Mesenteric fat pad (tissue), 1 donor: ENCODE measurements at places on chromosomes 4 and X. TPM values are rescaled to one million over a fixed set of nuclear protein-coding genes. Genes with fewer than 3 reads are reported as not detected.

The WDR44 gene
- 15.3 TPM for total RNA-seq

- DNase-seq, result no peak
Measured at GRCh38 chr4:155603360-155603891, 63.2 kb upstream of the GUCY1A1 start.

DNA sequence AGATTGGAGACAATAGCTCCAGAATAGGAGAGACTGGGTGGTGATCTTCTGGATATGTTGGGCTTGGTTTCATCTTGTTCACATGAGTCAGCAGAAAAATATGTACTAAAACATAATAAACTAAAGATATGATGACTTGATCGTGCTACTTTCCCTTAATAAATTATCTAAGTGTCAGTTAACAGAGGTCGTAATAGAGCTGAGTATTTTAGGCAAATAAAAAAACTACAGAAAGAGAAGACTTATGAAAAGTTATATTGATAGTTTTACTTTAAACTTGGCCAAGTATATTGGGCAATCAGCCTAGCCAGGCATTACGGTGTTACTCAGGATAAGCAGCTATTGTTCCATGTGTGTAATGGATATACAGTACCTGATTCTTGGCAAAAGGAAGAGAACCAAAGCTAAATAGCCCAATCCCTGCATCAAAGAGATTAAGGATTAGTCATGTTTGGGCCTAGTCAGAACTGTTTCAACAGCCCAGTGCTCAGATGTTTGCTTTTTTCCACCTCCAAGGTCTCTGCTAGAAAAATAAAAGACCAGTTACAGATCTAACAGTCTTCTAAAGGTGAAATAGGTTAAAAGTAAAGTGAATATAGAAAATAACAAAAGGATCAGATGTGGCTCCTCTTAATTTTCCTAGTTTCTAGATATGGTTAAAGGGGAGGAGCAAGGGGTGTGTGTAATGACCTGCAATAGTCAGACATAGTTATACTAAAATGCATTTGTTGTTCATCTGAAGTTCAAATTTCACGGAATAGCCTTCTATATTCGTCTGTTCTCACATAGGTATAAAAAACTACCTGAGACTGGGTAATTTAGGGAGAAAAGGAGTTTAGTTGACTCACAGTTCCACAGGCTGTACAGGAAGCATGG is 262.6 kb downstream of the ADGRL3 start:
- no peak for DNase-seq

GRCh38 chr4:102163404-102164140 is 181.7 kb downstream of the SLC39A8 start:
- no peak for DNase-seq

GRCh38 chr4:67700116-67700737 is 728 bp downstream of the UBA6 start:
- no peak for DNase-seq

The PARM1 gene
- total RNA-seq, result 27.5 TPM

DNA sequence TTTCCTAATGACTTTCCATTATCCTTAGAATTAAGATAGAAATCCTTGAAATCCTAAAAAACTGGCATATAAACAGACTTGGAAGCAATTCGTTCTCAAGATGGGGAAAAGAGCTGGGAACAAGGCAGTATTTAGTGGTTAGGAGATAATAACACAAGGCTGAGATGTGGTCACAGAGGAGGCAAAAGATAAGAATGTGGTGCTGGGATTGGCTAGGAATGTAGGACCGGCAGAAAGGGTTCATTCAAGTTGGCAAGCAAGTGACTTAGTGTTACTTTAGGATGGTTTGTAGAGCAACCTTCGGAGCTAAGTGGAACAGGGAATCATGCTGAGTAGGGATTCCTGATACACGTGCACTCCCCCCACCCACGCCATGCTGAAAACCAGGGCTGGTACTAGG is 121.9 kb upstream of the RPS6KA3 start:
- no peak for DNase-seq

The ANKRD50 gene
- total RNA-seq, result 11.7 TPM

DNA sequence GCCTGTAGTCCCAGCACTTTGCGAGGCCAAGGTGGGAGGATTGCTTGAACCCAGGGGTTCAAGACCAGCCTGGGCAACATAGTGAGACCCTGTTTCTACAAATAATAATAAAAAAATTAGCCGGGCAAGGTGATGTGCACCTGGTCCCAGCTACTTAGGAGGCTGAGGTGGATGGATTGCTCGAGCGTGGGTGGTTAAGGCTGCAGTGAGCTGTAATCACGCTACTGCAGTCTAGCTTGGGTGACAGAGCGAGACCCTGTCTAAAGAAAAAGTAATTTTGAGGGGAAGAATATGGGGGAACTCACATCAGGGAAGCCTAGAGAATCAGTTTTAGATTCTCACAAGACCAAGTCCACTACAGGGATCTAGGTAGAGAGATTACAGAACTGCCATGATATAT is 28.9 kb upstream of the LCORL start:
- DNase-seq, result no peak

DNA sequence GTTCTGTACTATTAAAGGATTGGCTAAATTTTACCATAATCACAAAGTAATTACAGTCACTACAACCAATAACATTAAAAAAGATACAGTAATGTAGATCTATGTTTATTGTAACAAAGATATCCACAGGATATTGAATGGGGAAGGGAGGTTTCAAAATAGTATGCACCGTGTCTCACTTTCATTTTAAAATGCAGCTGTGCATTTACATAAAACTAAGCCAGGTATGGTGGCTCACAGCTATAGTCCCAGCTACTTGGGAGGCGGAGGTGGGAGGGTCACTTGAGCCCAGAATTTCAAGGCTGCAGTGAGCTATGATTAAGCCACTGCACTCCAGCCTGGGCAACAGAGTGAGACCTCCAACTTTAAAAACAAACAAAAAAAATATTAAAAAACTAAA is 8.5 kb downstream of the SRP72 start:
- DNase-seq, result no peak

The GPM6B gene
- 2.3 TPM for total RNA-seq

DNA sequence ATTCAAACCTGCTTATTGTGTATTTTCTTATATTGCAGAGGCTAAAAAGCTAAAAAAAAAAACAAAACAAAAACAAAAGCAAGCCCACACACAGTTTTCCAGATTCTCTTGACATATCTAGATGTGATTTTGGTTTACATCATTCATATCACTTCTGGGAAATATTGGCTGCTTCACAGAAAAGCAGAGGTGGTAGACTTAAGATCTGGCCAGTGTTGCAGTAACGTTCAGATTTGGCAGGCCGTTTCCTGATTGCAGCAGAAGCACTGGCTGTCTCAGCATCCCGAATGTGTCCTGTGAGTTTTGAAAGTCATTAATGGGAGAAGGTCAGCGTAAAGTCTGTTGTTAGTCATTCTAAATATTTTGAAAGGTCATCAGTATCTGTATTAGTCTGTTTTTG is 2062.0 kb downstream of the ARAP2 start:
- no peak for DNase-seq

The PAGE2B gene
- not detected for total RNA-seq

DNA sequence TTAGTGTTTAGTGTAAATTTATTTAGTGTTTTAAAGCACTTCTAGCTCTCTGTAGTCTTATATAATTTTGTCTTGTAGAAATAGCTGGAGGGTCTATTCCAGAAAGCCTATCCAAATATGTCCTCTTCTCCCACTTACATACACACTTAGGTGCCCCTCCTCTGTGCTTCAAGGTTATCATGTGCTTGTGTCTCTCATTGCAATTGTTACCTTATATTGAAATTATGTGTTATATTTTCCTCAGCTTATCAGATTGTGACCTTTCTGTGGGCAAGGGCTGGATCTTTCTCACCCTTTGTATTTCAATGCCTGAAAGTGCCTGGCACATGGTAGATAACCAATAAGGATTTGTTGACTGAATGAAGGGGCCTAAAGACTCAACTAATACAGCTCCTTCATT is 18.4 kb downstream of the WDR44 start:
- DNase-seq, result no peak

GRCh38 chrX:10050481-10050880 is 83.3 kb downstream of the CLDN34 start:
- no peak for DNase-seq

DNA sequence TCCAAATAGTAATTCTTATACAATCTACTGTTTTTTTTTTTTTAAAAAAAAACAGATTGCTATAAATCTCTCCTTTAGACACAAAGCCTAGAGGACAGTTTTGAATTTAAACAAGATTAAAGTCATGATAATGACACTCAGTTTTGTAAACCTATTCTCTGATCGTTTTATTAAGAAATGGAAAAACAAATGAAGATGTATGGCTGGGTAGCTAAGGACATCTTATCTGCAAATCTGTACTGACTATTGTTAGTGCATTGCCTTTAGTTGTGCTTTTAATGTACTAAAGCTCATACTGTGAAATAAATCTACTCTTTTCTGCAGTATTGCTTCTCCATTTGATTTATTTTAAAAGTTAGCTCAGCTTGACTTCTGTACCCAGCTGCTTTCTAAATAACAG is 155.0 kb downstream of the UNC5C start:
- no peak for DNase-seq

DNA sequence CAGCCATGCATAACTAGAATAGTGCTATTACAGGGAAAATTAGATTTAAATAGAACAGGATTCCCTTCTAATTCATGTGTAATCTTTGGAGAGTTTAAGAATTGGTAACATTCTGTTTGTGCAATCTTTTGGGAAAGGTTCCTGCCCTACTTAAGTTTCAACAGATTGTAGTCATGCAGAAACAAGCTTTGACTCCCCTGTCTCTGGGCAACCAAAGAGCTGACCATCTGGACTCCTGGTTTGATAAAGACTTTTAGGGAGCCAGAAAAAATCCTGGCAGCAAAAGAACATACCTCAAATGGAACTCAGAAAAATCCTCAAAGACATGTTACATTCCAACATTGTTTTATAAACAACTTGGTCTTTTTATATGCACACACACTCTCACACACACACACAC is 191.1 kb upstream of the NEIL3 start:
- DNase-seq, result no peak

The SLC39A8 gene
- total RNA-seq, result 22.7 TPM

The DCLK2 gene
- 4.3 TPM for total RNA-seq

DNA sequence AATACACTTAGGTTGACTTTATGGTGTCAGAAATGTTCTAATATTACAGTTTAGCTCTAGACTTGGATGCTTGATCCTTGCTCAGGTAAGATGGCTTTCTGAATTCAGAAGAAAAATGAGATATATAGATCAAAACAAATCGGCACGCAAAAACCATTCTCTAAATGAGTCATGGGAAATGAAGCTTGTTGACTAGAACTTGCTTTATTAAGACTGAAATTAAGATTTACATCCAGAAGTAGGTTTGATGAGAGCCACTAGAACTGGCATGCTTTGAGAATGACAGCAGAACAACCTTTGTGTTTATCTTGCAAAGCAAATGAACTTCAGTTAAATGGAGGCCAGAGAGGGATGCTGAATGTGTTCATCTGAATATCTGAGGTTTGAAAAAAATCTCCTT is 304.9 kb upstream of the KLF3 start:
- DNase-seq, result no peak

DNA sequence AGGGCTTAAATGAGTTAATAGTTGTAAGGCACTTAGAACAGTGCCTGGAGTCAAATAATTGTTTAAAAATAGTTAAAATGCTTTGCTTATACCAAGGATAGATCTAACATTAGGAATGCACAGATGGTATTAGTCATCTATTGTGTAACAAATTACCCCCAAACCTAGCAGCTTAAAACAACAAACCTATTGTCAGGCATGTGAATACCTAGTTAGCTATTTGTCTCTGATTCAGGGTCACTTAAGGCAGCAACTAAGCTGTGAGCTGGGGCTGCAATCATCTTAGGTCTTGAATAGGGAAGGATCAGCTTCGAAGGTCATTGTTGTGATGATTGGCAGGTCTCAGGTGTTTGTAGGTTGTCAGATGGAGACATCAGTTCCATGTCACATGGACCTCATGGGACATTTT is 42.4 kb upstream of the AGA start:
- no peak for DNase-seq

DNA sequence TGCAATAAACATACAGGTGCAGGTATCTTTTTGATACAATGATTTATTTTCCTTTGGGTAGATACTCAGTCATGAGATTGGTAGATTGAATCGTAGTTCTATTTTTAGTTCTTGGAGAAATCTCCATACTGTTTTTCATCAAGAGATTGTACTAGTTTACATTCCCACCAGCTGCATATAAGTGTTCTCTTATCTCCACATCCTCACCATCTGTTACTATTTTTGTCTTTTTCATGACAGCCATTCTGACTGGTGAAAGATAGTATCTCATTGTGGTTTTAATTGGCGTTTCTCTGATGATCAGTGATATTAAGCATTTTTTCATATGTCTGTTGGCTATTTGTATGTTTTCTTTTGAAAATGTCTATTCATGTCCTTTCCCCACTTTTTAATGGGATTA is 202.2 kb downstream of the RAPGEF2 start:
- no peak for DNase-seq

DNA sequence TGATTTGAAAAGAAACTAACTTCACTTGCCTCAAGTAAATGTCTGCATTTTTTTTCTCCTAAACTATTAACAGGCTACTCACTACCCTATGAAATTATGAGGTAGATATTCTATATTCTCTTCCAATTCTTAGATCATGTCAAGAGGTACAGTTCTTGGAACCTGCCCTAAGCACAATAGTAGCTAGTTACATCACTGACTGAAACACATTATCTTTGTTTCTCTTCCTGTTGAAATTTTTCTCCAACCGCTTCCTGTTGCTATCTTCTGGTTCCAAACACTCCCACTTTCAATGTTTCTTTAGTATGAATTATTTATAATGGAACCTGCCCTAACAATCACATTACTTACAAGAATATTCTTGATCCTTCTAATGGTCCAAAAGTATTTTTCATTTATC is 5.0 kb upstream of the BANK1 start:
- DNase-seq, result no peak

The SUPT20HL1 gene
- not detected for total RNA-seq
